ENCODE measurements at places on chromosomes 7 and 10.

DNA sequence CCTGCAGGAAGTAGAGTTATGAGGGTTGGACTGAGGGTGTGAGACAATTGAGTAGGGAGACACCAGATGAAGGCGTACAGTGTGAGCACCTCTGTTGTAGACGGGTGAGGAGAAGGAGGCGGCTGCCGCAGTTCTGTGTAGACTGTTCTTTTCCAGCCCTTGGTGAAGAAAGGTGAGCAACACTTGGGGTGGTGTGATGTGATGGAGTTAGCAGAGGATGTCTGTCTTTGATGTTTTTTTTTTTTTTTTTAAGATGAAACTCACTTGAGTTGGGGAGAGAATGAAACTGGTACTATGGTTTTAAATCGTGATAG is 42.8 kb upstream of the RNF216 start:
- DNase-seq, result no peak

- no peak for DNase-seq
Observed at GRCh38 chr7:155753446-155753965, 58.8 kb downstream of the SHH start.

DNA sequence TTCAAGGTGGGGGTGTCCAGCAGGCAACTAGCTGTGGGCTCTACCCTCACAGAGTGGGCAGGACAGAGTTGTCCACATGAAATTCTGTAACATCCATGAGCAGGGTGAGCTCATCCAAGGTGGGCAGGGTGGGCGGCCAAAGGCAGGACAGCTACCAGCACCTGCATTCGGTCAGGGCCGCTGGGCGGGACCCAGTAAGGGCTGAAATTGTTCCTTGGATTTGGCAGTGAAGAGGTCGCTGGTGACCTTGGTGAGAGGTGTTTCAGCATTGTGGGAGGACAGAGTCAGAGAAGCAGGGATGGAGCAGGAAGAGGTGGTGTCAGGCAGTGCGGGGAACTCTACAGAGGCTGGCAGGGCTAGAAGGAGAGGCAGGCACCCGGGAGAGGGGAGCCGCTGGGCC is 23.9 kb downstream of the ADCYAP1R1 start:
- no peak for DNase-seq

- DNase-seq, result no peak
Observed at GRCh38 chr10:100129424-100129823, 47.8 kb upstream of the CPN1 start.

GRCh38 chr7:37986908-37987330 is 66.5 kb downstream of the EPDR1 start:
- DNase-seq, result no peak

DNA sequence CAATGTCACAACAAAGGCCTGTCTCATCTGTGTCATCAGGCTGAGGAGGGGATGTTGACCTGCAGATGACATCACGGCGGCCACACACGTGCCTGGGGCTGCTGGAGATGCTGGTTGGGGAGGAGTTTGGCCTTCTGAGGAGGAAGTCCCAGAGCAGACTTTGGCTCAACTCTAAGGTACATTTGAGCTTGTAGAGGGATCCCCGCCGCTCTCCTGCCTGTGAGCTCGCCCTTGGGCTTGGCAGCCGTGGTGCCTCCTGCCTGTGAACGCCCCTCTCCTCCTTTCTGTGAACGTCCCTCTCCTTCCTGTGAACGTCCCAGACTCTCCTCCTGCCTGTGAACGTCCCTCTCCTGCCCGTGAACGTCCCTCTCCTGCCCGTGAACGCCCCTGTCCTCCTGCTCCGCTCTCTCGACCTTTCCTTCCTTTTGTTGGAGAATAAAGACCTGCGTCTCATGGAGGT is 176.4 kb downstream of the DNAJB6 start:
- DNase-seq, result no peak

GRCh38 chr7:47574482-47575329 is 7.2 kb downstream of the TNS3 start:
- DNase-seq, result no peak

GRCh38 chr10:28560617-28561016 is 27.7 kb downstream of the WAC start:
- no peak for DNase-seq

DNA sequence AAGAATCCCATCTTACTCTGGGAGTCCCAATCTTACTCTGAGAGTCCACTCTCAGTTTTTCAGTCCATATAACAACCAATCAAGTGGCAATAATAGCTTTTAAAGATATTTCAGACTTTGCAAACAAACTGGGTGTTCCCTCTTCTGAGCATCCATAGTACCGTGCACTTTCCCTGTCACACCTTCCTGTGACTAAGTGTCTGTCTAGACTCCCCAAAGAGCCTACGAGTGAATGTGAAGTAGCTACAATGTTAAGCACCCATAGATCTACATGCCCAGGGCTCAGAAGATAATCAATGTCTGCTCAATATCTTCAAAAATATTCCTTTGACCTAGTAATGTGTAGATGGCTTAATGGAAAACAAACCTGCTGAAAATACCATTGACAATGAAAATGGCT is 95.6 kb upstream of the ASAH2 start:
- DNase-seq, result no peak

- DNase-seq, result no peak
Observed at GRCh38 chr7:128201067-128201689, 39.9 kb upstream of the LEP start.

- no peak for DNase-seq
Observed at GRCh38 chr10:680745-681144, 8.7 kb downstream of the DIP2C start.

DNA sequence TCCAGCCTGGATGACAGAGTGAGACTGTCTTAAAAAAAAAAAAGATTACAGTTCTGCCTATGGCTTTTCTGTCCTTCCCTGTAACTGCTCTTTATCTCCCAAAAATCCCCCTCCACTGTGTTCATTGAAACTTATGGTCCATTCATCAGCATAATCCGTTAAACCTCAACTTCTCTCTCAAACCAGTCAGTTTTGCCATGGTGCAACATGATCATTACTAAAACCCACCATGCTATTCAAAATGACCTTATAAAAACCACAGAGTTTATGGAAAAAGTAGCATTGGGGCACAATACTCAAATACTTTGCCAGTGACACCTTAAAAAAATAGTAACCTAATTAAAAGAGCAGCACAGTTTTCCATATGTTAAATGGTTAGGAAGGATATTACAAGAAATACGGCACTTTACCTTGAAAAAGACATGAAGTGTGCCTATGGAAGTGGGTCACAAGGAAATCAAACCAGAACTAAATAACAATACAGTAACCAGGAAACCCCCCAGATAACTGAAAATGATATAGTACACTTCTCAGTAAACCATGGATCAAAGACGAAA is 74.0 kb upstream of the ST8SIA6 start:
- no peak for DNase-seq

- DNase-seq, result no peak
Observed at GRCh38 chr10:131198843-131199242, 112.7 kb downstream of the TCERG1L start.

GRCh38 chr10:121741248-121741792 is 143.1 kb upstream of the FGFR2 start:
- DNase-seq, result no peak

DNA sequence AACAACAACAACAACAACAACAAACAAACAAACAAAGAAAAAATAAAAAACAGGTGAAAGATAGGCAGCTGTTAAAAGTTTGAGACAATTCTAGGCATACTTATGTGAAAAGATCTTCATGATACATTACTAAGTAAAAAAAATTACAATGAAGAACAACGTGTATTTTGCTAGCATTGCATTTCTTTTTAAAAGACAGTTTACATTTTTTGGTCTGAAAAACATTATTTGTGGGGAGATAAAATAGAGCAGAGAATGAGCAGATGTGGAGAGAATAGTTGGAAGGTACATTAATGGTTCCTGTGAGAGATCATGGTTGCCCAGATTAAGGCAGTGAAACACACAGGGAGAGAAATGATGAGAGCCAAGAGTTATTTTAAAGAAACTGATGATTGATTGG is 210.2 kb upstream of the MKLN1 start:
- DNase-seq, result no peak

DNA sequence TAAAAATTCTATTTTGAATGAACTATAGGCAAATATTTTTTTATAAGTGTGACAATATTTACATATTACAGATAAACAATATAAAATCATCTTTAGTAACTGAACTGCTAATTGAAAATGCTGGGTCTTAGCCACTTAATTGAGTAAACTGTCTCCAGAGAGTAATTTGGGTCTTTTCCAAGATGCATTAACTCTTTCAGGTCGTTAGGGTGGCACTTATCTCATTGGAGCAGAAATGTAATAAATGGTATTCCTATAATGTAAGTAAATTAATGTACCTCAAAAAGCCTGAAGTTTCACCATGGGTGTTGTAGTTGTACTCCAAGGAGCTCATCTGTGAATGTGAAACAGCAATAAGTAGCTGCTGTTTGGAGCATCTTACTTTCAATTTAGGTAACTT is 208.5 kb downstream of the EXOC4 start:
- DNase-seq, result no peak

DNA sequence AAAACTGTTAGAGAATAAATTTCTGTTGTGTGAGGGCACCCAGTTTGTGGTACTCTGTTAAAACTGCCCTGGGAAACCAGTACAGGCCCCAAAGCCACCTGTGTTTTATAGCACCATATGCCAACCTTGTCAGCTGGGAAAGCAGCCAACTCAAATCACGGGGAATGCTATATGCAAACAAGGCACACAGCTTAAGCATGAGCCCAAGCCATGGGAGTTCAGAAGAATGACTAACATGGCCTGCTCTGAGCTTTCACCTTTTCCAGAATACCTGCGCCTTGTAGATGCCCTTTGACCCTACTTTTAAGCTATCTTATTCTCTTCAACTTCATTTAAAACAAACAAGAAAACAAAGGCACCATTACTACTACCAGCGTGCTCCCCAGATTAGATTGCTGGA is 5.5 kb upstream of the SLC25A13 start:
- DNase-seq, result no peak

DNA sequence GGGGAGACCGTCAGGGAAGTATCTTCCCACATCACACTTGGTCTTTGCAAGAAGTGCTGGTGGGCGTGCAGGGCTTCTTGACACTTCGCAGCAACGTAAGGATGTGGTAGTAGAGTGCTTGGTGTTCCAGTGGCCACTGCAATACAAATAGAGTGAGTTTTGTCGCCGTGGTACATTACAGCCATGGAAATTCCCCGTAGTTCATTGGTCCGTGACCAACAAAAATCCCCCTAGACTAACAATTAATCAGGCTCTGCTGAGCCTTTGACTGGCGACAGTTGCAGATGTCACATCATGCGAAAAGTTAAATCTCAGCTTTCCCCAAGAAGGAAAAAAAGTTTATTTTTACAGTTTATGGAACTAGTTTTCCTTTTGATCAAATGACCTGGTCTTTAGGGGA is 134.7 kb downstream of the MGMT start:
- DNase-seq, result no peak

DNA sequence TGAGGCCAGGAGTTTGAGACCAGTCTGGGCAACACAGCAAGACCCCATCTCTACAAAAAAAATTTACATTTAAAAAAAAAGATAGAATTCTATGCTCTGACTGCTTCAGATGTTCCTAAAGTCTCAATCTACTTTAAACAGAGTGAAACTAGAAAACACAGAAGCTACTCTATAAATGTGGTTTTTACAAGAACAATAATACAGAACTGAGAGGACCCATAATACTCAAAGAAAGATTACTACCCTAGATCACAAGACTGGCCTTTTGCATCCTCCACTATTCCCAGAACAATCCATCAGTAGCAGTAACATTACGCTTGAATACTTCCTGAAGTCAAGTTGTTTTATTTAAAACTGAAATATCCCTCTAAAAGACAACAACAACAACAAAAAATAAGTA is 119.4 kb downstream of the ZFAND4 start:
- no peak for DNase-seq

- DNase-seq, result peak; percentile 69
Observed at GRCh38 chr10:5873515-5873995, 16.1 kb downstream of the ANKRD16 start.

All from Jurkat, Clone E6-1 (cell line).